ENCODE measurements at places on chromosomes 12 and 14.

DNA sequence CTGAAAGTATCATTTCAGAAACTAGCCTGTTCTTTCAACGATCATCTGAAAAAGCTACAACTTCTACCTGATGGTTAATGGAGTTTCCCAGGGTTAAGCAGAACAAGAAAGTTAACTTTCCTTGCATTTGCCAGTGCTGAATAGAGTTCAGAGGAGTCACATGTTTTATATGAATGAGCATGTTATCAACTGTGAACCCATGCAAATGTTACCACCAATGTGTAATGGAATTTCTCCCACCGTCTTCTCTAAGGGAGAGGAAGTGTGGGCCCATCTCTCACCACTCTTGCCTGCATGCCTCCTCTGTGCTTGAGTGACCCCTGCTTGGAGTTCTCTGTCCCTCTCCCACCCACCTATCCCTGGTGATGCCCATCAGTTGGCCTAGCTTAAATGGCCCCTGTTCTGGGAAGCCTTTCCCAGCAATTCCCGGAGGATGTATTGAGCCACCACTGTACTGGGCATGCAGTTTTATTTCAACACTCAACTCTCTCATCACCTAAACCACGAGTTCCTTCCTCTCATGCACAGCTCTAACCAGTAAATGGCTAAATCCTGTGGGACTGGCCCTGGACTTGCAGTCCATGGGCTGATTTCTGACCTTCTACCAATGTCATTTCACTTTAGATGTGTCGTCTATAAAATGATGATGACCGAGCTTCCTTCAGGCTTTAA, 159.8 kb downstream of the RPAP3 start:
- DNase-seq, result no peak

GRCh38 chr14:52596320-52596719, 43.7 kb downstream of the GPR137C start:
- DNase-seq, result no peak

DNA sequence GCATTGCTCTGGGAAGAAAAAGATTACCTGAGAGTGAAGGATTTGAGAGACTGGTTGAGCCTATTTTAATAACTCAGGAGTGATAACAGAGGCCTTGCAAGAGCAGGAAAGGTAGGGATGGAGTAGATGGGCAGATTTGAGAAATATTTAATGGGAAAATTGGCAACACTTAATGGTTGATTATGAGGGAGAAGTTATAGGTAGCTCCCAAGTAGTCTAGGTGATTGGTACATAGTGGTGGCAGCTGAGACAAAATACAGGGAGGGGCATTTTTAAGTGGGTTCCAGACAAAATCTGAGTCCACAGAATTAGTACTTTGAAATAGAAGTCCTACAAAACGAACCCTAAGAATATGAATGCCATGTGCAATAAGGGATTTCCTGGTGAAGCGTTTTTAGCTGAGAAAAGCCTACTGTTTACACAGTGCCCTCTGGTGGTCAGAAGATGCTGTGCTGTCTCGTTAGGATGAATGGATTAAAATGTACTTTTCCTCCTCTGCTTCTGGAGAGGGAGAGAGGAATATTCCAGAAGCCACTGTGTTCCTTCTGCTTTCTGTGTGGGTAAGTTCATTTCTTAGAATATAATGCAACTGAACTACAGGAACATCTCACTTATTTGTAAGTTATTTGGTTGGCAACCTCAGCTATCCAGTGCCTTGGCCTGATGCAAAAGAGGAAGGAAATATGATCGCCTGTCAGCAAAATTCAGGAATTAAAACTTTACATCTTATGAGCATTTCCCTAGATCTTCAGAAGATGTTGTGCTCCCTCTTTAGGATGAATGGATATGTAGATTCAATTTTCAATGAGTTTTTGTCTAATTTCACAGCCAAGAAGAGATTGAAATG, 6.5 kb downstream of the ZBTB1 start:
- DNase-seq, result peak; percentile 47

DNA sequence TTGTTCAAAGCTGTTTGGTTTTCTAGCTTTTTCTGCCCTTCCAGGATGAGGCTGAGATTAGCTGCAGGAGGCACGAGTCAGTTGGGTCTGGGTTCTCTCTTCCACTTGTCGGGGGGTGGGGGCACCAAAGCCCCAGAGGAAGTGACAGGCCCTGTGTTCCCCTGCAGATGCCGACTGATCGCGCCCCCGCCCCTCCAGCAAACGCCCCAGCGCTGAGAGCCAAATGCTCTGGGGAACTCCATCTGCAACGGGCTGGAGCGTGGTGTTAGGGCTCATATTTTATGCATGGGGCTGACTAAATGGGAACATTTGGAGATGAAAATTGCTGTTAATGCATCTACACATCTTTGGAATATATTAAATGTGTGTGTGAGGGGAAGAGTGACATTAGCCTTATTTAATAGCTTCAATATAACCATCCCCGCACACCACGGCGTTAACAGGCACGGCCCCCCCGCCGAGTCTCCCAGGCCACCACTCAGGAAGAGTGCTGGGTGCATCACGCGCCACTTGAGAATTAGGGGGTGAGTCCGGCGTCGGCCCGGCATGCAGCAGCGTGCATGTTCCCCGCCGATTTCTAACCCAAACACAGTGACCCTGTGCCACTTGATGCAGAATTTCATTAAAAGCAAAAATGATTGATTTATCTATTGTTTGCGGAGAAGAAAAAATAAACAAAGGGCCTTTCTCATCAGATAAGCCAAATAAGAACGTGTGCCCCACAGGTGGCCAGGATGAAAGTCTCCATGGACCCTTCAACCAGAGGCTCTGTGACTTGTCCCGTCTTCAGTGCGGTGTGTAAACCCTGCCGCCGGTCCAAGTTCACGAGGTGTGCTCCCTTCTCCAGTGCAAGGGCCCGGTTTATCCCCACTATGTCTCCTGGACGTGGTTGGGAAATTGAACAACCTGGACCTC, 165.0 kb upstream of the RTL1 start:
- DNase-seq, result no peak

- DNase-seq, result no peak
Observed at GRCh38 chr14:66380143-66380542, 106.0 kb upstream of the CCDC196 start.

- no peak for DNase-seq
Observed at GRCh38 chr12:30796313-30796780, 41.6 kb upstream of the CAPRIN2 start.

DNA sequence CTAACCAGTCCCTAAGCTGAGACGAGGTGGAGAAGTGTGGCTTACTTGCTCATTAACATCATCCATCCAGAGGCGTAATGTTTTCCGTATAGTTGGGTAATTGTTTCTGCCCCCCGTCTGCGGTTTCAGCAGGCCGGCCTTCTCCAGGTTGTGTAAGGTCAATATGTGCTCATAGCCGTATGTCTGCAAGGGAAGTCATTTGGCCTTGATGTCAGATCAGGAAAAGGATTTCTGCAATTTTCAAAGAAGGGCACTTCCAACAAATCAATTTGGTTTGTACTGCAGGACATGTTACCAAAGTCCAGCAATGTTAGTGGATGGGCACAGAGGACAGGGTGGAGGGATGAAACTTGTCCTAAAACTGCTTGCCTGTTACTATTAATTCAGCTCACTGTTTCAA, 9.9 kb upstream of the DIABLO start:
- DNase-seq, result no peak

DNA sequence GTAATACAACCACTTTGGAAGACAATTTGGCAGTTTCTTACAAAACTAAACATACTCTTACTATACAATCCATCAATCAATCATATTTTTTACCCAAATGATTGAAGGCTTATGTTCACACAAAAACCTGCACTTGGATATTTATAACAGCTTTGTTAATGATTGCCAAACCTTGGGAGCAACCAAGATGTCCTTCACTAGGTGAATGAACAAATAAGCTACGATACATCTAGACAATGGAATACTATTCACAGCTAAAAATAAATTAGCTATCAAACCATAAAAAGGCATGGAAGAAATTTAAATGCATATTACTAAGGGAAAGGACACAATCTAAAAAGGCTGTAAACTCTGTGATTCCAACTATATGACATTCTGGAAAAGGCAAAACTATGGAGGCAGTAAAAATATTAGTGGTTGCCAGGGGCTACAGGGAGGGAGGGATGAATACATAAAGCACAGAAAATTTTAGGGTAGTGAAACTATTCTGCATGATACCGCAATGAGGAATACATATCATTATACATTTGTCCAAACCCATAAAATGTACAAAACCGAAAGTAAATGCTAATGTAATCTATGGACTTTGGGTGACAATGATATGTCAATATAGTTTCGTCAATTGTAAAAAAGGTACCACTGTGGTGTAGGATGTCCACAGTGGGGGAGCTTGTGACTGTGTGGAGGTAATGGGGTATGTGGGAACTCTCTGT, 70.5 kb downstream of the GPR65 start:
- no peak for DNase-seq

DNA sequence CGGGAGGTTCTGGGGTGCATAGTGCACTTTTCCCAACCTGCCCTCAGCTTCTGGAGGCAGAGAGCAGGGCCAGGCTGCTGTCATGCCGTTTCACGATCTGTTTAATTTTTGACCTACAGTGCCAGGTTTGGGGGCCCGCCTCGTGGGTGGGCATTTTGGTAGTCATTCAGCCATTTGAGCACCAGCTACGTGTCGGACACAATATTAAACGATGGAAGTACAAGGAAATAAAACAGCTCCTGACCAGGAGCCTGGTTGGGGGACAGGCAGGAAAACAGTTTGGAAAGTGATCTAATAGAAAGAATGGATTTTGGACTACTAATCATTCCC, 708 bp downstream of the FNTB start:
- no peak for DNase-seq

DNA sequence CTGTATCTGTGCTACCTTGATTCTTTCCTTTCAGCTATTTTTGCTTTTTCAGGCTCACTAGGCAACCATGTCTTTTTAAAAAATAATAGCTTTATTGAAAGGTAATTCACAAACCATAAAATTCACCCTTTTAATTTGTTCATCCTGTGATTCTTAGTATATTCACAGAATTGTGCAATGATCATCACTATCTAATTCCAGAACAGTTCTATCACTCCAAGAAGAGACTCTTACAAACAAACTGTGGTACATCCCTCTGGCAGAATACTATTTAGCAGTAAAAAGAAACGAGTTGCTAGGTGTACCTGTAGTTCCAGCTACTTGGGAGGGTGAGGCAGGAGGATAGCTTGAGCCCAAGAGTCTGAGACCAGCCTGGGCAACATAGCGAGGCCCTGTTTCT, 14.8 kb downstream of the CREBL2 start:
- no peak for DNase-seq

- DNase-seq, result no peak
Observed at GRCh38 chr12:101064721-101065120, 145.3 kb downstream of the SLC5A8 start.

DNA sequence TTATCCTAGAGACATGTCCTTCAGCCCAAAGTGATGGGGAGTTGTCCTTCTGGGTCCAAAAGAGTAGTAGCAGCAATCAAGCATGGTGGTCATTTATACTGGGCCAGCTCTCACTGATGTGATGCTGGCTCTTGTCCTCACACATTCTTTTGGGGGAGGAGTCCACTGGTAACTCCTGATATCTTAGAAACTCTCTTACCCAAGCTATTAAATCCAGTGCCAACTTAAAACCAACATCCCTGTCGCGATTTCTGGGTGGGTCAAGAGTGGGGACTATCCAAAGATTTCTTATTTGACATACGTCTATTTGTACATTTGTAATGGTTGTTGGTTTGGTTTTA, 24.6 kb downstream of the DDX47 start:
- DNase-seq, result no peak

GRCh38 chr14:69559581-69560011, 15.1 kb downstream of the CCDC177 start:
- DNase-seq, result no peak
